Fibroblast of skin of right quadriceps (primary cell): ENCODE measurements at places on chromosomes 12 and 14.

GRCh38 chr12:114952573-114953271 lies 268.7 kb upstream of the TBX3 start:
- peak; percentile 49 for DNase-seq

- DNase-seq: no peak
These were observed 61.3 kb upstream of the RESF1 start for GRCh38 chr12:31897781-31898503.

GRCh38 chr12:6767353-6768319 lies 1.5 kb downstream of the PTMS start:
- DNase-seq: no peak

DNA sequence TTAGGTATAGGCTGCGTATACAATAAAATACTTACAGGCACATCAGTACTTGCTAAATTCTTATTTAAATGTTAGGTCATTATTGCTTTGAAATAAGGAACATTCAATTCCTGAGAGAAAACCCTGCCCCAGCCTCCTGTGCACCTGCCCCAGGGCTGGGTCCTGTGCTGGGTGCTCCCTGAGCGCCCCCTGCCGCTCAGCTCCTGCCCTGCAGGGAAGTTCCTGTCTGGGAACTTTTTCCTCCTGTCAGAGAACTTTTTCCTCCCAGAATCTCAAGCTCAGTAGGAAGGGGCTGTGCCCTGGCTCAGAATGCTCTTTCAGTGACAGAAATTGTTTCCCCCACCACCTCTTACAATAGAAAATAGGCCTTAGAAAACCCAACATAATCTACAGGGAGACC lies 751.1 kb downstream of the TMEM121 start:
- no peak for DNase-seq

DNA sequence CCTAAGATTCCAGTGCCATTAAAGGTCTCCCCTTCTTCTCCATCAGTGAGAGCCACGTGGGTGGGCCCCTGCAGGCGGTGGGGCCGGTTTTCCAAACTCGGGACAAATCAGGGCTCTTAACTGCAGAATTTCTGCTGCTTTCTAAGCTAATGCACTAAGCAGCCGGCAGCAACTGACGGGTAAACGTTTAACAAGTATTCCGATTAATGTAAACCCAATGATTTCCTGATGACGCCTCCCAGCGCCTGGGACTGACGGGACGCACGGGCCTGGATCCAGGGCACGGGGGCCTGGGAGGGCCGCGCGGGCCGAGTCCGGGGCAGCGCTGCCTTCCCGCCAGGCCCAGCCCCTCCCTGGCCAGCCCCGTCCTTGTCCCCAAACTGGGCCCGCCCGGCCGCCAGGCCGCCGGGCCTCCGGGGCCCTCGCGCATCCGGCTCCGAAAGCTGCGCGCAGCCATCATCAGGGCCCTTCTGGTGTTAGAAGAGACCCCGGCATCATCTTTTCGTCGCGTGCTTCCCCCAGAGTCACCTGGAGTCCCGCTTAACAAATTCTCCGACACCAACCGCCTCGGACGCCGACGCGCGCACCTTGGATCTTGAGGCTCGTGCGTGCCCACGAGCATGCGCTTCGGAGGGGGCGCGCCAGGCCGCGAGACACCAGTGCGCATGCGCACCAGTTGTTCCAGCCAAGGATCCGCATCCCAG lies at the start of gene MLH3:
MLH3 (minus strand) TSS at position 616 of the 704 bp plus-strand sequence. CDS start 1,812 bp downstream, outside the sequence.
- peak; percentile 82 for DNase-seq

DNA sequence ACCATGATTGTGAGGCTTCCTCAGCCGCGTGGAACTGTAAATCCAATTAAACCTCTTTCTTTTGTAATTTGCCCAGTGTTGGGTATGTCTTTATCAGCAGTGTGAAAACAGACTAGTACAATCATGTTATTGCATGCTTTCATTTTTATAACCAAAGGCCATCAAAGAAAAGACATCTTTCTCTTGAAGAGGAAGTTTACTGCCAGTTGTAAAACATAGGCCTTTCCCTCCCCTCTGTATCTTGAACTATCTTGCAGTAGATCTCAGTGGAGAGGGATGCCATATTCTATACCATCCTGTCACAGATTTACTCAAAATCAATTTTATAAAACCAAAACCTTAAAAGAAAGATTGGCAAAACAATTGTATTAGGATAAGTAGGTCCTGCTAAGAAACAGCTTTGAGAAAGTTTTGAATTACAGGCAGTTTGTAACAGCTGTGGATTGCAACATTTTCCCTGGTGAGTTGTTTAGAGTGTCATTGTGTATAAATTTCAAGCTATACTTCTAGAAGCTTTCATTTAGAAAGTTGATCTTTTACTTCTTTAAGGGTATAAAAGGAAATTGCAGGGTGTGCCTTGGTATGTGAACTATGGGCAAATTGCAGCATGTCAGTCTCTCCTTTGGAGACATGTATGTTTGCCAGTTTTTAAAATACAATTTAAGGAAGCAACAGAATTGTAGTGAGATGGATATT lies 128.0 kb downstream of the ATP23 start:
- peak; percentile 46 for DNase-seq

- no peak for DNase-seq
These were observed 765.2 kb downstream of the TMEM121 start for GRCh38 chr14:106291626-106292025.

GRCh38 chr12:7512553-7512952 lies 9.0 kb upstream of the CD163 start:
- peak; percentile 97 for DNase-seq

DNA sequence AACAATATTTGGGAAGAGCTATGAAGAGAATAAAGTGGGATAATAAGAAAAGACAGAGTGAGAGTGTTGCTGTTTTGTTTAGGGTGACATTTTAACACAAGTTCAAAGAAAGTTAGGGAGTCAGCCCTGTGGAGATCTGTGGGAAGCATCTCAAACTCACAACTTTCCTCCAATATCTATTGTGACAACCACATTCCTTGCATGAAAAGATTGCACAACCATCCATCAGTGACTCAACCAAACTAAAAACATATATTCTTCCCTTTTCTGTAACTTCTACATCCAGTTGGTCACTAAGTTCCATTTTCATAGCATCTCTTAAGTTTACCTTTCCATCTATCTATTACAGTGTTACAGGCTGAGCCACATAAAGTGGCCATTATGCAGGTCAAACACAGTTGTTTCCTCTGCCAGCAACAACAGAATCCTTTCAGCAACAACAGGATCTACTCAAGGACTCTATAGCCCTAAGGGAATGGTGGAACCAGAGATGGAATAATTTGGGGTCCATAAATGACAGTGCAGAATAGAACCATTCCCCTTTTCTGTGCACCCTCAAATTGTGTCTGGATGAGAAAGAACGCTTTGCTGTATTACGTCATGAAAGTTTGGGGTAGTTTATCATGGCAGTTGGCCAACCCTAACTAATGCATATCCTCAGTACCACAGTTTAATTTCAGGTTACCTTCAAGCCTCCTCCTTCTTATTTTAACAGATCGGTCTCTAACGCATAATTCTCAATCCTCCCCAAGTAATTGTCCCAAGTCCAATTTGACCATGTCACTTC lies 118.8 kb downstream of the ST8SIA1 start:
- peak; percentile 33 for DNase-seq

DNA sequence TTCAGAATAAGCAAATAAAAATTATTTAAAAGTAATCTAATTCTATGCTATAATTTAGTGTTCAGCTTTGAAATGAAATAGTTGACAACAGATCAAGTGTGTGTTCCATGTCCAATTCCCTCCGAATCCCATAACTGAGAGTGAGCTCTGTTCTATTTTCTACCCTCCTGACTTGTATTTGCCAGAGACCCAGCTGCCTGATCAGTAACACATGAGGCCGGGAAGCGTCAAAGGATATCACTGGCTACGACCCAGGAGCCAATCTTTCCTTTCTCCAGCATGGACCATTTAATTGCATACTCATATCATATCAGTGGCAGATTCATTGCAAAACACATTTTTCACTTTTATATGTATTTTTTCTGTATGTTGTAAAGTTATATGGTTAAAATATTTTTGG lies 108.8 kb upstream of the TSPAN8 start:
- DNase-seq: no peak

- no peak for DNase-seq
These were observed 179.9 kb downstream of the BTG1 start for GRCh38 chr12:91965781-91966180.

DNA sequence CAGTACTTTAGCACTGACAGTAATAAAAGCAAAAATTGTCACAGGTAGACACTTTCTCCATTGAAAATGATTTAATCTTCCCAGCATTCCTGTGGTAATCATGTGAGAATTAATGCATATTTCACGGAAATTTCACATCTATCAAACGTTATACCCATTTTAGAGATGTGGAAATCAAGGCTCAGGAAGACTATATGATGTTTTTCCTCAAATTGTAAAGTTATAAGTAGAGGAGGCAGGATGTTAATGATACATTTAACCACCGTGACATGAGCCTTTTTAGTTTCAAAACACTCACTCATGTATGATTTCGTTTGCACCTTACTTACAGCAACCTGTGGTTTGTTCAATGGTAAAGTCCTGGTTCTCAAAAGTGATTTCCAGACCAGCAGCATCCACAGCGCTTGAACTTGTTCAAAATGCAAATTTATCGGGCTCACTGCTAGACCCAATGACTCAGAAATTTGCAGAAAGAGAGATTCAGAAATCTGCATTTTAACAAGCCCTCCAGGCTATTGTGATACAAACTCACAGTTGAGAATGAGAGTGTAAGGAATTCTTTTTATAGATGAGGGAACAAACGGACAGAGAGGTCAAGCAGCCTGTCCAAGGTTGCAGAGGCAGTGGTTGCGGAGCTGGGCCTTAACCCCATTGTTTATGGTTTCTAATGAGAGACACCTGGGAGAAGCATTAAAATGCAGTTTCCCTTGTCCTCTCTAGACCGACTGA lies 654.8 kb upstream of the TBX3 start:
- DNase-seq: no peak

DNA sequence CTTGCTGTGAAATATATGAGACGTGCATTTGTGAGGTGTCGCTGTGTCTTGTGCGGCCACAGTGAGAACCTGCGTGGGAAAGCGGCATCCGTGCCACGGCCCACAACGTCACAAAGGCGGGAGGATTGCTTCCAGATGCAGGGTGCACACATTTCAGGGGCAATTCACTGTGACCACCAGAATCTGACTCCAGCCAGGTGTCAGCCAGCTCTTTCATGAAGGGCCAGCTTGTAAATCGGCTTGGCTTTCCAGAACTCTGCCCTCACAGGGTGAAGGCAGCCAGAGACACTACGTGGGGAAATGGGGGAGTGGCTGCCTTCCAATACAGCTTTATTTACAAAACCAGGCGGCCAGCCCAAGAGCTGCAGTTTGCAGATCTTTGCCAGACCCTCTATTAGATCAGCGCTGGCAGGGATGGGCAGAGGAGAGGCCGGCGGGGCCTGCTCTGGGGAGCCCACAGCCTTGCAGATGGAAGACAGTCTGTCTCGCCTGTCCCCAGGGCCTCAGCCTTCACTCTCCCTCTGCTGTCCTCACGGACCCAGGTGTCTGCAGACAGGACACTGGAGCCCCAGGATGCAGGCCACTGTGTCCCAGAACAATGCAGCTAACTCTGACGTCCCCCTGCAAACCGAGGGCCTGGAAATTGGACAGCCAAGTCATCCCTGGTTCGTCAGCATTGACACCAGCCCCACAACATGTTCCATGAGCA lies 53.5 kb downstream of the ADGRD1 start:
- DNase-seq: no peak

DNA sequence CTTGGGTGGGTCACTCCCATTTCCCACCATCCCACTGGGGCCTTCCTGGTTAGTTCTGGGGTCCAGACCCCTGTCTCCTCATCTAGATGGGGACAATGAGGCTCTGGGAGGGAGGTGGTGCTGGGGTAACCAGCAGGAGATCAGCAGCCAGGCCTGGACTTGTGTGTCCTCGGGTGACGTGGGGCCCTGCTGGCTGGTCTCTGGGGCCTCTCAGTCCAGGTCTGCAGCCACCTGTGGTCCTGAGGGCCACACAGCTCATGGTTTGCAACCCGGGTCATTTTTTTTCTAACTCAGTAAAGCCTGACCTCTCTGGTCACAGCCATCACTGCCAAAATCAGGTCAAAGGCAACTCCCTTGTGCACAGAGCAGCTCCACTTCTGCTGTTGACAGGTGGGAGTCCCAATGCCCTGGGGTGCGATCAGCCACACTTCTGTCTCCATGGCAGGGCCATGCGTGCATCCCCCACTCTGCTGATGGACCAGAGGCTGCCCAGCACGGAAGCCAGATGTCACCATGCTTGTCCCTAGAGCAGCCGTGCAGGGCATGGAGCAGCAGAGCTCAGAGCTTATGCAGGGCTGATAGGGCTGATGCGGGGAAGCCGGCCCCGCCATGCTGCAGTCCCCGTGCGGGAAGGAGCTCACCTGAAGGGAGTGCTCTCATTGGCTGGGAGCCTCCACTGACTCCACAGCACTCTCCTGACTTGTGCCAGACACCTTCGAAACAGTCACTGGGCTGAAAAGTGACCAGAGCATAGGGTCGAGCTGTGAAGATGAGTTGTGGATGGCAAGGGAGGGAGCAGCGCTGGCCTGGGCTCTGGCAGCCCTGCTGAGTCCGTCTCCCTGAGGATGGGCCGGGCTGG lies 250.9 kb downstream of the ADGRD1 start:
- no peak for DNase-seq

DNA sequence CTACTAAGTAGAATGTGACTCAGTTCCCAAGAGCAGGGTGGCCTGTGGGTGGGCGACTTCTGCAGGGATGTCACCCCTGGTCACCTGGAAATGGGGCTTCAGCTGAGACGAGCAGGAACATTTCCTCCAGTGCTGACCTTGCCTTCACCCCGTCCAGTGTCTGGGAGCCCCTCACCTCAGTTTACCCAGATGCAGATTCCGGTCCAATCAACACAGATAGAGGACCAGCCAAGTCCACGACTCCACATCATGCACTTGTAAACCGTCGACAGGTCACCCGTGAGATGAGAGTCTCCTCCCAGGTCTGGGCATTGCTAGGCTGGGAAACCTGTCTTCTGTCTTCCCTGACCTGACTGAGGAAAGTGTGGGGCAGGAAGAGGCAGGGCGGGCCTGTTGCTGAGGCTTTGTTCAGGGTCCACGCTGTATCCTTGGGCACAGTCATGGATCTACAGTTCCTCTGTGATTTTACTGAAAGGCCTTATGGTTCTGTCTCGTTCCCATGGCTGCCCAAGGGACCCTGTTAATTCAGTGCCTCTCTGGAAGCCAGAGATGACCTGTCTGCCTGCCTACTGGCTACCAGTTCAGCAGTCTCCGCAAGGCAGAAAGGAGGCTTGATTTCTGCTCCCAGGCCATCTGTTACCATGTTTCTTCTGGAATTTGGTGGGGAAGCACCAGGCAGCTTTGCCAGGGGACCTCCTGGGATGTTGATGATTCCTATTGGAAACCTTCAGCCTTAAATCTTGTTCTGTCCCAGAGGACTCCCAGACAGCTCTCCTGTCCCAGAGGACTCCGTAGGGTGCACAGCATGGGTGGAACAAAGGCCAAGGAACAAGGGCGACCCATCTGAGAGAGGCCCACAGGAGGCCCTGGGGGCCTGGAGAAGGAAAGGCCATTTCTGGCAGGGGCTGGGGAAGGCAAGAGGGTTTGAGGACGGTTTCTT lies 288.5 kb upstream of the RTL1 start:
- DNase-seq: no peak

DNA sequence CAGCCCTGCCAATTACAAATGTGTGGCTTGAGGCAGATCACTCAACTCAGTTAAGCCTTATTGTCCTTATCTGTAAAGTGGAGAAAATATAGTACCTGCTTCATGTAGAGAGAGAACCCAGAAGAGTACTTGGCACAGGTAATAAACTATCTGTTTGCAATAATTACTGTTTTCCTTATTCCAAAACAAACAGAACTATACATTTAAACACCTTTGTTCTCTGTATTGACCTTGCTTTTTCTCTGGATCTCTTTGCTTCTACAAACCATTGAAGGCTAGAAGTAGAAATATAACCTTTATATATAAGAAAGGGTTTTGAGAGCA lies 70.8 kb upstream of the SRSF5 start:
- DNase-seq: no peak

- DNase-seq: no peak
These were observed at the start of gene AMN for GRCh38 chr14:102922490-102923200. Gene AMN, plus strand, starts transcription at chr14:102922663. Its CDS starts 26 bp downstream, at chr14:102922689.
